ENCODE measurements at places on chromosomes 13 and 19.

- DNase-seq: no peak
Measured at GRCh38 chr13:82292334-82292733, 1589.9 kb downstream of the SLITRK1 start.

DNA sequence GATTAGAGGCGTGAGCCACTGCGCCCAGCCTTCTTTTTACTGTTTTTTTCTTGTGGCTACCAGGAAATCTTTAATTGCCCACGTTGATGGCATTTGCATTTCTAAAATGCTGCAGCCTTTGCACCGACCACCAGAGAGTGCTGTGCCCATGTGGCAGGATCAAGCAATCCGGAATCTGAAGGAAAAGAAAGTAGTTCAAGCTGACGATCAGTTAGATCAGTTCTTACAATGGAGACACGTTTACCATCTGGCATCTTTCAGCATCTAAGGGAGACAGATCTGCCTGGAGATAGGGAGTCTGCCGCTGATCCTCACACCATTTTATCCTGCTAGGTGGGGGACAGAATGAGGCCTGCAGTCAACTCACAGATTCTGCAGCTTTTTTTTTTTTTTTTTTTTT, 19.9 kb downstream of the TINCR start:
- DNase-seq: peak; percentile 75

GRCh38 chr19:16801600-16802013, 27.6 kb upstream of the SIN3B start:
- DNase-seq: peak; percentile 29

DNA sequence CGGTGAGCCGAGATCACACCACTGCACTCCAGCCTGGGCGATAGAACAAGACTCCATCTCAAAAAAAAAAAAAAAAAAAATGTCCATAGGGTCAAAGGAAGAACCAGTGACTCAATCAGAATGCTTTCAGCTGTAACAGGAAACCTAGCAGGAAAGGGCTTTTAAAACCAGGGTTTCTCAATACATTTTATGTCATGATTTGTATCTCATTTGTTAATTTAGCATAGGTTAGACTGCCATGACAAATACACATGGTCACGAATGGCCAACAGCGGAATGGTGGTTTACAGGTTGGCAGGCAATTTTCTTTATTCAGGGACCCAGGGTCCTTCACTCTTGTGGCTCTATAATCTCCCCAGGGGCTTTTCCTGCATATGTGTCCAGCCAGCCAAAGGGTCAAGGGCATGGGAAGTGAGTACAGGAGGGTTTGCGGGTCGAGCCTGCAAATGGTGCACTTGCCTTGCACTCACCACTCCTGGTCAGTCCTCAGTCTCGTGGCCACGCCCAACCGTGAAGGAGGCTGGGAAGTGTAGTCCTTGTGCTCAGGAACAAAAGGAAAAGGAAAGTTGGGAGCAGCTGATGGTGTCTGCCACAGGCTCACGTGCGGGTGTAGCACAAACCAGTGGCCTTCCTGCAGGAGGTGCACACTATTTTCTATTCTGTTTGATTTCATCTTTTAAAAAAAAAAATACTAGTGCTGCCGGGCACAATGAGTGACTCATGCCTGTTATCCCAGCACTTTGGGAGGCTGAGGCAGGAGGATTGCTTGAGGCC, 14.8 kb downstream of the DHX34 start:
- peak; percentile 29 for DNase-seq

- DNase-seq: no peak
Measured at GRCh38 chr13:29159871-29160270, 339.7 kb downstream of the MTUS2 start.

DNA sequence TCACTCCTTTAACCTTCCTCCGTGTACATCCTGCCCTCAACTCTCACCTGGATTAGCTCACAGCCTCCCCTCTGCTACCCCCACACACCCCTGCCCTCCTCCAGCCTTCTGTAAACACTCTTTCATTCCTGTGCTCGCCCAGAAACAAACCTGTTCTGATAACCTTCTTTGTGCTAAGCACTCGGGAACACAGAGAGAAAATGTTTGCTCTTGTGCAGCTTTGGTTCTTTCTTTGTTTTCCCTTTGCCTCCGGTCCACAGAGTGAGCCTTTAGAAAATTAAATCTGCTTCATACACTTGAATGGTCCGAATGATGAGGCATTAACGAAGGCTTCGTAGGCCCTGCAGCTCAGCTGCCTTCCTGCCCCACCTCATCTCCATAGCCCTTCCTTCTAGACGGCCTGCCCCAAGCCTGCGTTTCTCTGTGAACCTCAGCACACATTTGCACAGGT, 6.6 kb upstream of the ZDHHC20 start:
- no peak for DNase-seq

DNA sequence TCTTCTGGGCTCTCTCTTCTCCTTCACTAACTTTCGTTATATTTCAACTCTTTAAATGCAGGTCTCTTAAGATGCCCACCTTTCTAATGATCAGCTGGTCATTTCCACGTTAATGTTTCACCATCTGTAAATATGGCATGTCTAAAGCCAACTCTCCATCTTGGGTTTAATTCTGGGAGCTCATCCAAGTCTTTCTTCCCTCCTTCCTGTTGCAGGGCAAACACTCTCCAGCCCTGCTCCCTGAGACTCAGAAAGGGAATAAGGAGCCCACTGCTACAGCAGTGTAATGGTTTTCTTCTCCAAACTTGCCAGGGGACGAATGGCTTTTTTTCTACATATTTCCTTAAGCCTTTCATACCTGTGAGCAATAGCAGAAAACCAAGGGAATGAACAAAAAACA, 73.3 kb upstream of the SOX1 start:
- DNase-seq: no peak

DNA sequence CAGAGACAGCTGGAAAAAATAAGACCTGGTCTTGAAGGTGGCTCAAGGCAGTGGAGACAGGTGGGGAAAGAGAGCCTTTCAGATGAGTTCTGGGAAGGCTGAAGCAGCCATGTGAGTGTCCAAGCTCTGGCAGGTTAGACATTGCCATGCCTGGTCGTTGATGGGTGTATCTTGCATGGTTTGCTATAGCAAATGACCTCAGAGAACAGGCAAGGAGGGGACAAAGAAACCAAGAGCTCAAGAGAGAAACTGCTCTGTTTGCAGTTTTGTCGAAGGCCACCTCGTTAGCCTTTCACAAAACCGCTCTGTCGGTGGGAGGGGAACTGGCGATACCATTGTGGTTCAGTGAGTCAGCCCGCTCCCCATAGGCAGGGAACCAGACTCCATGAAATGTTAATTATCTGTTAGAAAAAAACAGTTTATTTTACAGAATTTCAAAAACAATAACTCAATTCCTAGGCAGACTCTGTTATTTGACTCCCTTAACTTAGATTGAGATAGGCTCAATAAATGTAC, 82.8 kb upstream of the ARGLU1 start:
- DNase-seq: no peak

- no peak for DNase-seq
Measured at GRCh38 chr19:13006431-13007281, 11.4 kb downstream of the NFIX start.

- DNase-seq: no peak
Measured at GRCh38 chr19:49904136-49904535, 7.4 kb upstream of the IL4I1 start.

DNA sequence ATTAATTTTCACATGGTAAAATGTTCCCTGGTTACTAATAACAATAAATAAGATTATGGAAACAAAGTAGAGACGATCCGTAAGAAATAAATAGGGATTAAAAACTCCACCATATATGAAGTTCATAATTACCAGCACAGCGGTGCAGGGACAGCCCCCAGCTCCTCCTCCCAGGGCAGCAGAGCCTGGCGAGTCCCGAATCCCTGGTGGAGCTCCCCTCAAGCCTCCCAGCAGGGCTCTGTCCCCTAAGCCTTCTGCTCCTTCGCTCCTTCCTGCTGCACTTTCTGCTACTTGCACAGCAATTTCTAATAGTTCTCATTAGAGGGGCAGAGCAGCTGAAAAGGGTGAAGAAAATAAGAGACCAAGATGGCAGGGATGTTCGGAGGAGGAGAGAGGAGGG, 43.6 kb downstream of the RASA3 start:
- no peak for DNase-seq

- DNase-seq: no peak
Measured at GRCh38 chr19:43499042-43499441, 5.5 kb downstream of the PHLDB3 start.

GRCh38 chr19:58492265-58492664, 16.1 kb downstream of the ZNF446 start:
- no peak for DNase-seq

DNA sequence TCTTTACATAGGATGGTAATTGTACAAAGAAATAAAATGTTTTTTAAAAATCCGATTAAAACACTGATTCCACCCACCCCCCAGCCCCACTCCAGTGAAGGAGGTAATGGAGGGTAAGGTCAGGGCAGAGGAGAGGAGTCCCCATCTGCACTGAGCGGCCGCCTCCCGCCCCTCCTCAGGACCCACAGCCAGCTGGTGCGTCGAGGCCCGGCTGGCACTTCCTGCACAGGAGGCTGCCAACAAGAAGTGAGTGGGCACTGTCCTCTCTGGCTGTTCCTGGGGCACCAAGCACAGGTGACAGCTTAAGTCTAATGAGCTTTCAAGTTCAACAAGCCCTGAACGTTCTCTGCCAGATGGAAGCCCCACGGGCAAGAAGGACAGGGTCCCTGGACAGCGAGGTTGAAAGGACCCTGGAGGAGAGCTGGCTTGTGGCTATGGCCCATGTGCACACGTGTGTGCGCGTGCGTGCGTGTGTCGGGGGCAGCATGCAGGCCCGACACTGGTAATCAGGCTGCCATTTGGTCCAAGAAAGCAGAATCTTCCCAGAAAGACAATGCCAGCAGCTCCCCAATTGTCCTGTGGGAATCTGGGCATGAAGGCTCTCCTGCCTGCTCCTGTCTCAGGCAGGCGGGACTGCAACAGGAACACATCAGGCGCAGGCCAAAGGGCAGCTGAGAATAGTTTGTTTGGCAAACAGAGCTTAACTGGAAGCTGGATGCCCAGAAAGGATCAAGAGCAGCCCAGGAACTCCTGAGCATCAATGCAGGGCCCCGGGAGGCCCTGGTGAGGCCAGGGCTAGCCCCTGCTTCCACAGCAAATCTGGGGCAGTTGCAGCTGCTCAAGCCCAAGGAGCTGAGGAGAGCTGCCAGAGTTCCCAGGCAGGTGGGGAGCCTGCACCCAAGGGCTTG, 15.1 kb upstream of the EPHX3 start:
- DNase-seq: no peak

DNA sequence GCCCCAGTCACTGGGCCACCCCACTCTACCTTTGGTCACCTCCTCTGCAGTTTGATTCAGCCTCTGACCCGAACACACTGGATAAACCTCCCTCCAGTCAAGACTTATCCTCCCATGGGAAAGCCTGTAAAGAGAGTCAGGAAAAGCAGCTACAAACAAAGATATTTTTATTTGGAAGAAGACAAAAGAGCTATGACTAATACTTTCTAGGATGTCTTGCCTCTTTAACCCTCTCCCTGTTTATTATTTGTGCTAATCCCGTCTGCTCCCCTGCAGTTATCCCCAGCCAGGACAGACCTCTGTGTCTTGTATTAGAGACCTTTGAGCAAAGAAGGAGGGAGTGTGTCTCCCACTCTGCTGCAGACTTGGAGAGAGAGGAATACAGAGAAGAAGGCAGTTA, 178.3 kb downstream of the EFNB2 start:
- DNase-seq: no peak

DNA sequence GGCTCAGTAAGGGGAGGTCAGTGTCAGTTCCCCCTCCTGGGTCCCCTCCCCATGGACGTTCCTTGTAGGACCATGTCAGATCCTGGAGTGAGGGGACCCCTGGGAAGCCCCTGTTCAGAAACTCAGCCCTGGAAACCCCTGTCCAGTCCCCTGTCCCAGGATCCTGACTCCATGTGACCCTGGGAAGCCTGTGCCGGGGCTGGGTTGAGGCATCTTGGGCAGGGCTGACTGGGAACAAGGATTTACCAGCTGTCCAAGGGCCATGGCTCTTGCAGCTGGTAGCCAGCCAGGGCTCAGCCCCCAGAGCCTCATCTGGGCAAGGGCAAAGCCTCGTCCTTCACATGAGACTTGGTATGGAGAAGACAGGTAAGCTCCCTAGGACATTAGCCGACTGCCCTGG, 25.1 kb downstream of the CEACAM4 start:
- no peak for DNase-seq

- DNase-seq: no peak
Measured at GRCh38 chr19:16585808-16586476, 13.7 kb upstream of the SLC35E1 start.

DNA sequence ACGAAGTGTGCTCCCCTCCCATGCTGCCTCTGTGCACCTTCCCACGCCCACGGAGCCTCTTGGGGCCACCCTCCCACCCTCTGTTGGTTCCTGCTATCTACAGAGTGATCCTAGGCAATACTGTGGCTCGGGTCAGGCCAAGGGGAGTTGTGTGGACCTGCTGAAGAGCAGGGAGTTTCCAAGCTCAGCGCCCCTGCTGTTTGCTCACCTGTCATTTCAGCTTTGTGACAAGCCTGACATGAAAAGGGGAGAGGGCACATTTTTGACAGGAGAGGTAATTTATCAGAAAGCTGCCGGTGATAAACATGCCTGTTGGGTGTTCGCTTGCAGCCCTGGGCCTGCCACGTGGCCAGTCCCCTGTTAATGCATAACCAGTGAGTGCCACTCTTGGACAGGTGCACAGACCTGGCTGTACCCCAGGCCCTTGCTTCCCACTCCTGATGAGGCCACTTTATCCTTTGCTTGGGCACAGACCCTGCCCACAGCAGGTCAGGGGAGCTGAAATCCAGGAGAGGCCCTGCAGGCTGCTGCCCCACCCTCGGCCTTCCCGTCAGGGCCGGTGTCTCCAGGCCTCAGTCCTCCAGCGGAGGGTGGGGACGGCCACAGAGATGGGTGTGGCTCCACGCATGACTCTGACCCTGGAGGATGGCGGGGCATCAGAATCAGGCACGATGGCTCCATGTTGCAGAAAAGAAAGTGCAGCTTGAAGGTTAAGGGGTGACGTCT, 201.5 kb upstream of the GPR12 start:
- no peak for DNase-seq

DNA sequence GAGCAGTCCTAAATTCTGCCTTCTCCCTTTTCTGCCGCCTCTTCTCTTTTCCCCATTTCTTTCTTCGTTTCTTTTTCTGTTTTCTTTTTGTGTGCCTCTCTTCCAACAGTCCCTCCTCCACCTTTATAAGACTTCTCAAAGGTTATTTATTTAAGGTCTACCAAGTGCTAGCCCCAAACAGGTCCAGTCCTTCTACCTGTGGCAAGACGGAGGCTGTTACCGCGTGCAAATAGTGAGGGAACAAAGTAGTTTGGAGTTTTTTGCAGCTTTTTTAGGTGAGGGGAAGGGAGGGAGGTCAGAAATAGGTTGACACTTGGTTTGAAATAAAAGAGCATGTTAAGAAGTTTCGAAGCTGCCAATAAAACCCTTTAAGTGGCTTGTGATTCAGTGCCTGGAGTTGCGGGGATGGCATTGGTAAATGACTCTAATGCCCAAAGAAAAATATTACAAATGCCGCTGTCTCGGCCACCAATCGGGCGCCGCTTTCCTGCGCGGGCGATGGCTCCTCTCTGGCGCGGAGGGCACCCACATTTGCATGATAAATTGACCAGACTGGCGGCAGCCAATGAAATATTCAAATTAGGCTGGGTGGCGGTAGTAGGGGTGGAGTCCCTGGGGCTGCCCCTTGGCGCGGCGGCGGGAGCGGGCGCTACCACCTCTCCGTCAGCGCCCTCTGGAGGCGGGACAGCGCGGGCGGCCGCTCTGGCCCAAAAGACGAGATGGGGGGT, 7.5 kb upstream of the TSHZ3 start:
- no peak for DNase-seq

GRCh38 chr19:10418235-10418484, 2.2 kb upstream of the PDE4A start:
- DNase-seq: no peak

- peak; percentile 88 for DNase-seq
Measured at GRCh38 chr13:40777166-40777808, 6.3 kb upstream of the MRPS31 start.

All from NCI-H82 (cell line).